Thyroid gland (tissue), 4 donors: ENCODE measurements at places on chromosomes 2 and 18.

GRCh38 chr18:66994790-66995189, 390.9 kb upstream of the CDH19 start:
- DNase-seq: no peak

DNA sequence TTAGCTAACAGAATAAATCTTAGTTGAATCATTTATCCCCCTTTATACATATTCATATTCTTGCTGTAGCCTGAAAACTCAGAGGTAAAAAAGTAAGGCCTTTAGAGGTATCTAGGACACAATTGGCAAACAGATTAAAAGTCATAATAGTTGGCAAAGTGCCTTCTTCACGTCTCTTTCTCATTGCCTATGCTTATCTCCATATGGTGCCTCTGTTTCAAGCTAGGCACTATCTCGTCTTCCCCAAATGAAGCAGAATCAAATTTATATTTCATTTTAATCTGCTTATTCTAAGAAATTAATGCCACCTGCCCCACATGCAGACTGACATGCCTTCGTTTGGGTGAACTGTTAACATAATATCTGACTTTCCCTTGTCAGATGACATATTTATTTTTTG, 245.4 kb downstream of the CDH2 start:
- DNase-seq: no peak

- no peak for DNase-seq
These were observed 41.6 kb upstream of the TMEM177 start for GRCh38 chr2:119637371-119637770.

- no peak for DNase-seq
These were observed 154.3 kb downstream of the EIPR1 start for GRCh38 chr2:3223080-3223923.

GRCh38 chr18:38887671-38888020, 1322.0 kb upstream of the CELF4 start:
- no peak for DNase-seq

DNA sequence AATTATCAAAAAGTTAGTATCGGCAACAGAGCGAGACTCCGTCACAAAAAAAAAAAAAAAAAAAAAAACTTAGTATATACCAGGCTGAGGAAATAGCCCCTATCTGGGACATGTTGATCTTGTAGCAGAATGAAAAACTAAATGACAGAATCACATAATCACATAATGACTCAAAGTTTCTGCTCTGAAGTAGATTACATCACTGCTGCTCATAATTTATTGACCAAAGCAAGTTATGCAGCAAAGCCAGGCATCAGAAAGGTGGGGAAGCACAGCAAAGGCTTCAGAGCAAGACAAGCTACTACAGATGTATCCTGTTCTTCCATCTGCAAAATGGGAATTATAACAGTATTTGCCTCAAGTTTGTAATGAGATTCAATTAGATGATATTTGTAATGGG, 68.1 kb downstream of the BOD1L2 start:
- no peak for DNase-seq
